T-helper 17 cell (primary cell): ENCODE measurements at places on chromosomes 12 and 14.

- DNase-seq = no peak
Observed at GRCh38 chr14:71444030-71444822, 488.0 kb upstream of the RGS6 start.

- no peak for DNase-seq
Observed at GRCh38 chr12:14834509-14834908, 8.8 kb downstream of the ART4 start.

DNA sequence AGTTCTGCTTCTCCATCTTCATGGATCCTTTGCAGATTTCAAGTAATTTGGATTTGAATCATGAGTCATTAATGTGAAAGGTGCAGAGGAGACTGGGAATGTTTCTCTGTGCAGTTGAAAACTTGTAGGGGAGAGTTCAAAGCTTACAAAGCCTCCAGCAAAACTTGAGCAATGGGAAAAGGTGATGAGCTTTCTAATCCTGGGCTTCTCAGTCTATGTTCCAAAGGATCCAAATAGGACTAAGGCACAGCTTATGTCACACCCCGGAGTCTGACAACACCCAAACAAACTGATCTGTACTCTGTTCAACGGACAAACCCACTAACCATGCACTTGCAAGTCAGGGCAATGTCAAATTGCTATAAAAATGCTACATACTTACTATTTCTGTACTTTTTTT is 134.8 kb downstream of the DUSP6 start:
- DNase-seq = no peak

DNA sequence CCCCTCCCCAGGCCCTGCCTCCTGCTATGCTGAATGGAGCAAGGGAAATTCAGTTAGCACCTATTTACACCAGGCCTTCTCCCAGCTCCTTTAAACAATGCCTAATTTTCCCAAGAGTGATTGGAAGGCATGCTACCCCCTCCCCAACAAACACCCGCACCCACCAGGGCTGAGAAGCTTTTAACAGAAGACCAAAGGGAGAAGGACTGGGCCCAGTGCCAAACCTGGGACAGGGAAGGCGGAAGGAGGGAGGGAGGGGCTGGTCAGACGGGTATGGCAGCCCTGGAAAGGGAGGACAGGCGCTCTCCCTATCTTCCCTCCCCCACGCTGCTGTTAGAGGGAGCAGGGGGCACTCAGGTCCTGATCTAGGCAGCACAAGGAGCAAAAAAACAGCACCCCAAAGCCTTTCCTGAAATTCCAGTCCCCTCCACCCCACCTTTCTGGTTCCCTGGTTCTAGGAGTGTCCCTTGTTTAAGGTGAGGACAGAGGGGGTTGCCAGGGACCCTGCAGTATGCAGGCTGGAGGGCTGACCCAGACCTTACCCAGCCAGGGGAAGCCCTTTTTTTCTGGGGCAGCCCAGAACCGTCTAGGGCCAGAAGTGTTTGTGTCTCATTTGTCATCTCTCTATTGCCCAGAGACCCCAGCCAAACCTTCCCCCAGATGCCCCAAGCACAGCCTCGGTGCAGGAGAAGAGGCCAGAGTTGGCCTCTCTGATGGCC is 2.4 kb upstream of the KRT8 start:
- DNase-seq = no peak

DNA sequence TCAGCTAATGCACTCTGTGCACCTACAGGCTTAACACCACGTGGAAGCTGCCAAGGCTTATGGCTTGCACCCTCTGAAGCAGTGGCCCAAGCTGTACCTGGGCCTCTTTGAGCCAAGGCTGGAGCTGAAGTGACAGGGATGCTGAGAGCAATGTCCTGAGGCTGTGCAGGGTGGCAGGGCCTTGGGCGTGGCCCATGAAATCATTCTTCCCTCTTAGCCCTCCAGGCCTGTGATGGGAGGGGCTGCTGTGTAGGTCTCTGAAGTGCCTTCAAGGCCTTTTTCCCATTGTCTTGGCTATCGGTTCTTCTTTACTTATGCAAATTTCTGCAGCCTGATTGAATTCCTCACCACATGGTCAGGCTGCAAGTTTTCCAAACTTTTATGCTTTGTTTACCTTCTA is 47.4 kb upstream of the TMTC1 start:
- no peak for DNase-seq

DNA sequence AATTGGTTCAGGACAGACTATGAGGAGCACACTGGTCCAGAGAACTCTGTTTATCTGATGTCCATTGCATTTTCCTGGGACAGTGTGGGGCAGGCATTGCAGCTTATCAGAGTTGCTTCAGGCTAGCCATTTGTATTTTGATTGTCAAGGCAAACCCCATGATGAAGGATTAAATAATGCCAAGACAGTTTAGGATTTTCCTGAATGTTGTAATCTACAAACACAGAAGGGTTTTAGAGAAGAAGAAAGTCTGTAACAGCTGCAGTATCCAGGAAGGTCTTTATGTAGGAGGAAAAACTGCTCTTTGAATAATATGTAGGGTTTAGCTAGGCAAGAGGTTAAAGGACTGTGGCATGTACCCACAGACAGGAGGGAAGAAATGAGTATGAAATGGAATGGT is 32.2 kb upstream of the UNC79 start:
- no peak for DNase-seq
